Cortex of kidney (tissue), 1 donor: ENCODE measurements at places on chromosomes 6 and 20.

DNA sequence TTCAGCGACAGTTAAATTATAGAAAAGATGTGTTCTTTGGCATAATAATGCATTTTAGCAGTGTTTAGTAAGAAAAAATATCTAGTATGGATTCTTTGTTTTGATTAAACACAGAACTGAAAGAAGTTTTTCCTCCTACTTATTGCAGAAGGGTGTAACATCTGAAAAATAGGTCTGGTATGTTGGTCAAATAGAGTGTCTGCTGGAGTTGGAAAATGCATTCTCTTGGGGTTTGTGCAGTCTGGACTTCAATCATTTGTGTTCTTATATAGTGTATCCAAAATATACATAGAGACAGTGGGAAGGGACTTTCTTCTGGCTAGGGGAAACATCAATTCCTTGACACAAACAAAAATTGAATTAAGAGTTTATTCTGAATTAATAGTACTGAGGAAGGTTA, 132.4 kb upstream of the MAN1A1 start:
- DNase-seq, result no peak

DNA sequence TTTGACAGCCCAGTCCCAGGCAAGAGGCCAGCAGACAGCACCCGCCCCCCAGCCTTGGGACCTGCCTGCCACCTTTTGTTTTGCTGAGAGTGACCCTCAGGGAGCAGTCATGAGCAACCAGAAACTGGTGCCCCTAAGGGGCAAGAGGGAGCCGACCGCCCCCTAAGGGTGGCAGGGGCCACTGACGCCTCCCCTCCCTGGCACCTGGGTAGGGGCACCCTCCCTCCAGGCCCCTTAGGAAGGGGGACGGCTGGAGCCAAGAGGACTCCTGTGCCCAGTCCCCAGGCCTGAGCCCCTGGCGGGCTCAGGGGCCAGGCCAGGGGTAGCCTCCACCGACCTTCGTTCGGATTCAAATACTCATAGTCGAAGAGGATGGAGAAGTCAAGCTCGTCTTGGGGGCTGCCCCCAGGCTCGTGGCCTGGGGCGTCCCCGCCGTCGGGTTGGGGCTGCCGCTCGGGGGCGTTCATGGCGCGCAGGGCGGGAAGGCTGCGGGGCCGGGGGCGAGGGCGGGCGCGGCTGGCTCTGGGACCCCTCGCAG, 417 bp downstream of the NFATC2 start:
- DNase-seq, result no peak

DNA sequence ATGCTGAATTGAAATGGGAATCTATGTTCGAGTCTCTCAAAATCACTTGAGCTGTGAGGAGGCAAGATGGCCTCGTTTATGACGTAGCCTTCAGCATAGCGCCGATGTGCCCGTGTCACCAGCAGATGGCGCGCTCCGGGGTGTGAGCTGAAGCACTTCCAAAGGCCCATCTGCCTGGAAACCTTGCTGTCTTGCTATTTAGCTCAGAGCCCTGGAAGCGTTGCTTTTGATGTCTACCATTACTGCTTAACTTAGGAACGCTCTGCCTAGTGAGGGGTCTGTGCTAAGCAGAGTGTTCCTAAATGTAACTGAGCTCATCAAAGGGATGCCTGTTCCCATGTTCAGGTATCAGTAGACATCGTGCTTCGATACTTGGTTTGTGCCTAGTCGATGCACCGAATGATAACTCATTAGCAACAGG, 67.7 kb downstream of the SYCP2L start:
- no peak for DNase-seq

GRCh38 chr20:62952373-62952967, at the start of gene SLC17A9:
SLC17A9 (plus strand) TSS chr20:62952709; CDS start chr20:62952831, 122 bp downstream.
- no peak for DNase-seq

- DNase-seq, result no peak
These were observed 45.8 kb upstream of the MEI4 start for GRCh38 chr6:77607004-77607403.
